HS-5 (cell line): ENCODE measurements at places on chromosomes 2 and 18.

GRCh38 chr2:151765760-151766410 lies 31.6 kb upstream of the NEB start:
- no peak for DNase-seq

GRCh38 chr2:168243061-168243460 lies 4.3 kb downstream of the STK39 start:
- no peak for DNase-seq

DNA sequence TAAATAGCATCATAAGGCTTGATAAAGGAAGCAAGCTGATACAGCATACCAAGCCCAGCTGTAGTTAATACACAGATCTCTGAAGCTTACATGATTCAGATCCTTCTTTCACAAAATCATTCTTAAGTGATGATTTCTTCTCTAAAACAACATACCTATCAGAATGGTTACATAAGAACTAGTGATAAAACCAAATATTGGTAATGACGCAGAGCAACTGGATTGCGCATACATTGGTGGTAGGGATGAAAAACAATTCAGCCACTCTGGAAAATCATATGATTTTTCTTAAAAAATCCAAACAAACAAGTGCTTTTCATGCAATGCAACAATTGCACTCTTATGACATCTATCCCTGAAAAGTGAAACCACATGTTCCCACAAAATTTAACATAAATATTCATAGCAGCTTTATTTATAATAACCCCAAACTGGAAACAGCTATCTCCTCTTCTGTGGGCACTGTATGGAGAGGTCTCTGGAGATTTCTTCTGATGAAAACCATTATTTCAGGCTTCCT lies 153.6 kb upstream of the DSEL start:
- peak; percentile 88 for DNase-seq

DNA sequence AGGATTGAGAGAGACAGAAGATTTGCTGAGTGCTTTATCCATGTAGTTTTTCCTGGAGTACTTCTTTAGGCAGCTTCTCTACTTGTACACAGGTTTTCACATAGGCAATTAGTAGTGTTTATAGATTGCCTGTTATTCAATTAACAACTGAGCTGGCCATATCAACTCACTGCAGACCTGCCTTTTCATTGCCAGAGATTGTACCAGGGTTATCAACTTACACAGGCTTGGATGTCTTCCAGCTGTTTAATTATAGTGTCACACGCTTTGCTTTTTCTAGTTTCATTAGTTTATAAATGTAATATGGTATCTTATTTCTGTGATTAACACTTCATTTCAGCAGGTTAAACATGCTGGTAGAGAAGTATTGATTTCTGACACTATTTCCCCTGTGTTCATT lies 125.9 kb downstream of the GPD2 start:
- no peak for DNase-seq

DNA sequence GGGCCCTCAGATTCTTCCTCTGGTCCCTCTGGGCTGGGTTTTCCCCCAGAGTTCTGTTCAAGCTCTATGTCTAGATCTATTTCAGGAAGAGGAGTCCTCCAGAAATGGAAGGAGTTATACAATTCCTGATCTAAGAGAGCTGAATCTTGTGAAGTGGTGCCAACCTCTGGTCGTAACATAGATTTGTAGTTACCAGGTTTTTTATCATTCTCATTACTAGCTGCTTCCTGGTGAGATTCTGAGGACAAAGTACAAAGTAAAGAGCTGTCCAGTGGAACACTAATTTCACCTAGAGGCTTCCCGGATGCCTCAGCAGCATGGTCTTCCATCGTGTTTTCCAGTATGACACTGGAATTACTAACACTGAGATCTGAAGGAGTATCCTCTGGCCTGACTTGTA lies 44.1 kb downstream of the PPP4R1 start:
- DNase-seq: no peak

DNA sequence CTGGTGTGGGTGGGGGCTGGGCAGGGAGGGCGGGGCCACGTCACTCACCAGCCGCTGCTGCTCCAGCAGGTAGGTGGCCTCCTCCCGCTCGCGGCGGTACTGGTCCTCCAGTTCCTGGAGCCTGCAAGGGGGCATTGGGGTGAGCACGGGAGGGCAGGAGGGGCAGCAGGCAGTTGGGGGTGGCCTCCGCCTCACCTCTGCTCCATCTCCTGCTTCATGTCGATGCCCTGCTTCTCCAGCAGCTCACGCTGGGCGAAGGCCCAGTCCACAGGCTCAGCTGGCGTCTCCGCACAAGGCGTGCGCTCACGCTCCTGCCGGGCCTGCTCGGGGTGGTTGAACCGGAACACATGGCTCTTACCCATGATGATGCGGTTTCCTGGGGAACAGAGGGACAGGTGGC lies 57.0 kb downstream of the KIF1A start:
- DNase-seq: no peak

DNA sequence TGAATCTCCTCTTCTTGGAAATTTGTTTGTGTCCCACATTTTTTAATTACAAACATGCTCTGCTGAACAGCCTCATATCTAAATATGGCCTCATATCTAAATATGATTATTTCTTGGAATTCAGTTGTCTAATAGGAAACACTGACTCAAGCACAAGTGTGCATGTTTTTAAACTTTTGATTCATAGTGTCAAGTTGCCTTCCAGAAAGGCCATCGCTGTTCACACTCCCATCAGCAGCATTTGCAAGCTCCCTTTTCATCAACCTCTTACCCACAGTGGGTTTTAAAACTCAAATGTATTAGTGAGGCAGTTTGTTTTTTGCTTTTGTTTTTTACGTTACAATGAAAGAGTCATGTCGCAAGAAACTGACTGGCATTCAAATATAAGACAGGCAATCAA lies 65.2 kb upstream of the SMAD2 start:
- DNase-seq: no peak

- no peak for DNase-seq
Measured at GRCh38 chr2:148479398-148479797, 165.2 kb upstream of the EPC2 start.

GRCh38 chr2:112725545-112726457 lies 5.0 kb downstream of the NT5DC4 start:
- no peak for DNase-seq

GRCh38 chr2:58476556-58476955 lies 235.4 kb upstream of the FANCL start:
- DNase-seq: no peak

DNA sequence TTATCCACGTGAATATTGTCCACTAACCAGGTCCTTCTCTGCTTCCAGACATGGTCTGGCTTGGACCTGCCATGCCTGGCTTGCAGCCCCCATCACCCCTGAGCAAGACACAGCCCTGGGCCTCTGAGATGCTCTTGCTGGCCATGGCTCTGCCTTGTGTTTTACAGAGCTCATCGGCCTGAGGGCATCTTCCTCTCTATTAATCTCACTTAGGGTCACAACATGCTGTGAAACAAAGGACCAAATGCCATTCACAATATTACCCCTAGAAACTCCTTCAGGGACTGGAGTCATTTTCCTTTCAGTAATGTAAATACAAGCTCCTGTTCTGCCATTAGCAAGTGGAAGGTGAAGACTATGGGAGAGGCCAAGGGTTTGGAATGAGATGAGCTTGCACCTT lies 6.8 kb upstream of the TPO start:
- DNase-seq: no peak
